GM12878 (cell line): ENCODE measurements at places on chromosomes 1 and 21.

DNA sequence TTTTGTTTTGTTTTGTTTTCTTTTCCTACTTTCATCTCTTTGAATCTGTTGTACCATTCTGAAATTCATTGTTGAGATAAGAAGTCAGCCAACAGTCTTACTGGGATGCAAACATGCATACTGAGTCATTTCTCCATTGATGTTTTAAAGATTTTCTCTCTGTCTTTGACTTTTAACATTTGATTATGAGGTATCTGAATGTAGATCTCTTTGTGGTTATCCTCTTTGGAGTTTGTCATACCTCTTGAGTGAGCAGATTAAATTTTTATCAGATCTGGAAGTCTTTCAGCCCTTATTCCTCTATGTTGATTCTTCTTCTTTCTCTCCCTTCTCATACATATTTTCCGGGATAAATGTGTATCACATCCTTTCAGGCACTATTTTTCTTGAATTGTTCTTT is 406.9 kb upstream of the NCAM2 start:
- no peaks in the 10 kb centered on the region for H3K27me3 ChIP-seq
- no peak overlapping the region for H3K4me3 ChIP-seq
- no peaks in the 10 kb centered on the region for H3K36me3 ChIP-seq
- DNase-seq: no peak

- H3K27ac ChIP-seq: no peak overlapping the region
- H3K4me3 ChIP-seq: no peak overlapping the region
- no peaks in the 10 kb centered on the region for H3K27me3 ChIP-seq
- no peak for DNase-seq
- H3K36me3 ChIP-seq: no peaks in the 10 kb centered on the region
- no peaks in the 10 kb centered on the region for H3K4me1 ChIP-seq
Observed at GRCh38 chr1:10782491-10783244, 13.8 kb downstream of the CASZ1 start.

DNA sequence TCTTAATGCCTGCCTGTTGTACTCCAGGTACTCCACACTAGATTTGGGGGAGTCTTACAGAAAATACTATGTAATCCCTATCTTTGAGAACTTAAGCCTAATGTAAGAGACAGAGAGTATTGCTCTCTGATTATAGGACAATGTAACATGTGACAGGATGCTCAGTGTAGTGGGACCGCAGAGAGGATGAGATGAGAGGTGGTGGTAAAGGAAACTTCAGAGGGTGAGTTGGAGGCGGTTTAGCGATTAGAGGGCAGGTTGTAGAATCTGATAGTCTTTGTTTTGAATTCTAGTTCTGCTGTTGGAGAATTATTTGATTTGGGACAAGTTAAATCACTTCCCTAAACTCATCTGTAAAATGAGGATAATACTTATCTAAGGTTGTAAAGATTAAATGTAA is 5.4 kb downstream of the SOAT1 start:
- 0 out of 2 replicates have a peak, but pooled peaks cover 3% of the 10 kb centered on the region for H3K4me1 ChIP-seq
- no peak overlapping the region for H3K4me3 ChIP-seq
- DNase-seq: peak; percentile 40
- peak overlapping the region; percentile 28 for H3K27ac ChIP-seq

- no peaks in the 10 kb centered on the region for H3K27me3 ChIP-seq
- peaks cover 19% of the 10 kb centered on the region for H3K4me1 ChIP-seq
Observed at GRCh38 chr21:14560555-14560954, 14.4 kb upstream of the SAMSN1 start.

- no peak for DNase-seq
- H3K4me1 ChIP-seq: peaks cover 10% of the 10 kb centered on the region
- peaks cover 6% of the 10 kb centered on the region for H3K27me3 ChIP-seq
- H3K36me3 ChIP-seq: no peaks in the 10 kb centered on the region
- no peak overlapping the region for H3K27ac ChIP-seq
- no peak overlapping the region for H3K4me3 ChIP-seq
Observed at GRCh38 chr21:34916446-34916845, 132.7 kb downstream of the RUNX1 start.

DNA sequence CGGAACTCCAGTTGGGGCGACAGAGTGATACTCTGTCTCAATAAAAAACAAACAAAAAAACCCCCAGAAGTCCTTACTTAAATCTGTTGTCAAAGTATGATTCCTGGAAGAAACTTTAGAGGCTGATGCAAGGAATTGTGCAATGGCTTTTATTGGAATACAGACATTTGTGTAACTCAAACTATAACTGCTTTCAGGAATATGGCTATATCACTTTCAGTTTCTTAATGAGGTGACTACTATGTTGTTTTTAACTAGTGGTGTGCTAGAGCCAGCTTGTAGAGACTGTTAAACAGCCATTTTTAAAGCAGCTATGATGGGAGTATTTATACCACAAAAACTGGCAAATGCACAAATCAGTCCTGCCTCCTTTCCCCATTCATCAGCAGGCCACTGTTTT is 22.7 kb upstream of the DNAJC28 start:
- no peaks in the 10 kb centered on the region for H3K27me3 ChIP-seq
- DNase-seq: no peak
- H3K4me3 ChIP-seq: no peak overlapping the region
- no peak overlapping the region for H3K27ac ChIP-seq
- peaks cover 28% of the 10 kb centered on the region for H3K36me3 ChIP-seq

- no peak overlapping the region for H3K4me3 ChIP-seq
- H3K36me3 ChIP-seq: no peaks in the 10 kb centered on the region; the same call in 1 of the 2 replicates
- no peak overlapping the region for H3K27ac ChIP-seq
- H3K4me1 ChIP-seq: peaks cover 32% of the 10 kb centered on the region
Observed at GRCh38 chr1:33343539-33343938, 22.6 kb upstream of the A3GALT2 start.

DNA sequence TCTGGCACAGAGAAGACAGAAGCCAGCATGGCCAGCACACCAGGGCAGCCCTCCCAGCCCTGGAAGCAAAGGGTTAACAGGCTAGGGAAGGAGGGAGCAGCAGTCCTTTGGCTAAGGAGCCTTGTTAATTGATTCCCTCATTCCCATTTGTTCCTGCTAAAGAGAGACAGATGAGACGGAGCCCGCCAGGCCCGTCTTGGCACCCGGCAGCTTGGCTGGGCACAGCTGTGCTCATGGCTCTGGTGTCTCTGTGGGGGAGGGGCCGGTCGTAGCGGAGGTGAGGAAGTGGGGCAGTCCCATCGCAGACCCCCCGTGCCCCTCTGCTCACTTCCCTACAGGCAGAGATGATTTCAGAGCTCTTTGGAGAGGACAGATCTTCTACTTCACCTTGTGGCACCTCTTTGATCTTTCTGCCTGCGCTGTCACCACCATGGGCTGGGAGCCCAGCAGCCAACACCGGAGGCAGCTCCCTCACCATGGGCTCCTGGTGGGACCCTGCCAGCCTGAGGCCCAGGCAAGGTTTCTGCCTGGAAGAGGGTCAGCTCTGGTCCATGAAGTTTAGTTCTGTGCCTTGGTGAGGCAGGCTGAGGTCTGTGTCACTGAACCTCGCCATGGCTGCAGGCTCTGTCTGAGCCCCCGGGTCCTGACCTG is 38.0 kb downstream of the FOXO6 start:
- no peaks in the 10 kb centered on the region for H3K4me1 ChIP-seq
- no peaks in the 10 kb centered on the region; the same call in 1 of the 2 replicates for H3K27me3 ChIP-seq
- H3K4me3 ChIP-seq: no peak overlapping the region
- no peak for DNase-seq
- H3K36me3 ChIP-seq: no peaks in the 10 kb centered on the region
- no peak overlapping the region for H3K27ac ChIP-seq

DNA sequence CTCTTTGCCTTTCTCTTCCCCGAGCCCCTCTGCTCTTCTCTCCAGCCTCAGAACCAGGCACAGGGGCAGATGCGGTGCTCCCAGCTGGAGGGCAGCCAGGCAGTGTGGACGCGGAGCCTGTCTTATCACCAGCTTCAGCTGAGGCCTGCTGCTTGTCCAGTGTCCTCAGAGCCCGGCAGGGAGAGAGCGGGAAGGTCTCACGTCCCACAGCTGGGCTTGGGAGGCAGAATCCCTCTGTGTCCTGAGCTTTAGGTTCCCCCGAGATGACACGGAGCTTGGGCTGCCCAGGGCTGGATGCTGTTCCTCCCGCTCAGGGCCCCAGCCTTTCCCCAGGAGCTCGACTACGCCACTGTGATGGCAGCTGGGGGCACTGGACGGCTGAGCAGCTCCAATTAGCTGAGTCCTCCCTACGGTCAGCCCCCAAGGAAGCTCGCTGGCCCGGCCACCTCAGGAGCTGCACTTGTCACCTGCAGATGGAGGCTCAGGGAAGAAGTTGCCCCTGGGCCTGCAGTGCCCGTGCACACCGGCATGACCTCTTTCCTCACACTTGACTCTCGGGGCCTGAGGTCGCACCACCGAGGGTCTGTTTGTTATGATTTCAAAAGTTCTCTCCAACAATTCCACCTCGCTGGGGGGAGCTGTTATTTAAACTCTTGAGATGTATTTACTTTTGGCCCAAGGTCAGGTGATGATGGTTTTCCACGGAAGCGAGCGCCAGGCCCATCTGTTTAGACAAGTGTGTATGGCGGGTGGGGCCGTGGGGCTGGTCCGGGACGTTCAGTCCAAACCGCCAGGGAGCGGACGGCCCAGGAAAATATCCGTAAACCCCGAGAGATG is 127.3 kb downstream of the SIK1 start:
- H3K27me3 ChIP-seq: peaks cover 6% of the 10 kb centered on the region
- no peak for DNase-seq
- H3K27ac ChIP-seq: no peak overlapping the region
- H3K4me3 ChIP-seq: no peak overlapping the region
- H3K4me1 ChIP-seq: no peaks in the 10 kb centered on the region
- H3K36me3 ChIP-seq: no peaks in the 10 kb centered on the region

DNA sequence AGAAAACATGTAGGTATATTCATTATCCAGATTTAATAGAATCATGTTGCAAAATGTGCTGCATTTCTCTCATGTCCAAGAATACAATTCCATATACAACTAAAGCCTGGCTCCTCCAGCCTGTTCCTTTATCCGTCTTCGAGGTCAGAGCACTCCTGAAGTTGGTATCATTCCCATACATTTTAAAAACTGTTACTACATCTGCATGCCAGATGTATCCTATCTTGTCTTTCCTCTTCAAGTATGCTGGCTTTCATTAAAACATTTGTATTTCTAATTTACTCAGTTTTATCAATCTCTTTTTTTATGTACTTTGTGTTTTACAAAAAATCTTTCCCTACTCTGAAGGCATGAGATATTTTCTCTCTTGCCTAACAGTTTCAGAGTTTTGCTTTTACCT is 536.6 kb upstream of the USP24 start:
- no peak for DNase-seq
- no peaks in the 10 kb centered on the region for H3K4me1 ChIP-seq
- no peaks in the 10 kb centered on the region for H3K27me3 ChIP-seq
- H3K36me3 ChIP-seq: no peaks in the 10 kb centered on the region

GRCh38 chr1:117928881-117929342 is 509 bp downstream of the GDAP2 start:
- no peaks in the 10 kb centered on the region for H3K27me3 ChIP-seq
- H3K27ac ChIP-seq: peak overlapping the region; percentile 56; the same call in 1 of the 2 replicates
- DNase-seq: no peak
- 0 out of 2 replicates have a peak, but pooled peaks cover 2% of the 10 kb centered on the region for H3K4me1 ChIP-seq
- H3K36me3 ChIP-seq: no peaks in the 10 kb centered on the region

DNA sequence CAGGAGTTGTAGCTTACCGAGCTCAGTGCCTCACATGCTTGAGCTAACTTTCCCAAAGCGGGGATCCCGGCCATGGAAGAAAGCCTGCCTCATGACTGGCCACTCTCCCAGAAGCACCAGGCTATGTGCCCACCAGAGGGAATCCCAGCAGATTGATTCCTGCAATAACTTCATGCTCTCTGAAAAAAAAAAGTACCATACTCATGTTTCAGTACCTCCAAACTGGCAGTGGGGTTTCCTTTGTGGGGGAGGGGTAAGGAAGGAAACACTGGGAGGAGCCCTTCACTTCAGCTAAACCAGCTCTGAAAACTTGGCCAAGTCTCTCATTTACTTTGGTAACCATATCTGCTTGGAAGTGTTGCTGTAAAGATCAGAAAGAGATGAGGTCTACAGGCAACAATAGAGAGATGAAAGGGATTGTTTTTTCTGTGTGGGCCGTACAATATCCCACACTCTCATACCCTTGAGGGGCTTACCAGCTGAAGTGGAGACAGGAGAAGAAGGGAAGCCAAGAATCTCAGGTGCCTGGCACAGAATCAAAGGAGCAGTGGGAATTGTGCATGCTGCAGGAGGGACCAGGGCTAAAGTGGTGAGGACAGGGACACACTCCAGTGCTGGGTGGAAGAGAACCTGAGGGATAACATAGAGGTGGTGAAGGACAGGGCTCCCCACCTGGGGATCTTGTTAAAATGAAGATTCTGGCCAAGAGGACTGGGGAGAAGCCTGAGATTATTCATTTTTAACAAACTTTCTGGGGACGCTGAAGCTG is 42.4 kb upstream of the TACSTD2 start:
- no peaks in the 10 kb centered on the region for H3K27me3 ChIP-seq
- H3K4me1 ChIP-seq: no peaks in the 10 kb centered on the region
- H3K27ac ChIP-seq: no peak overlapping the region
- H3K36me3 ChIP-seq: no peaks in the 10 kb centered on the region
- no peak for DNase-seq

GRCh38 chr1:230632273-230632873 is 9.9 kb upstream of the COG2 start:
- H3K36me3 ChIP-seq: no peaks in the 10 kb centered on the region
- H3K4me3 ChIP-seq: no peak overlapping the region
- H3K4me1 ChIP-seq: no peaks in the 10 kb centered on the region; the same call in 1 of the 2 replicates
- no peak for DNase-seq

DNA sequence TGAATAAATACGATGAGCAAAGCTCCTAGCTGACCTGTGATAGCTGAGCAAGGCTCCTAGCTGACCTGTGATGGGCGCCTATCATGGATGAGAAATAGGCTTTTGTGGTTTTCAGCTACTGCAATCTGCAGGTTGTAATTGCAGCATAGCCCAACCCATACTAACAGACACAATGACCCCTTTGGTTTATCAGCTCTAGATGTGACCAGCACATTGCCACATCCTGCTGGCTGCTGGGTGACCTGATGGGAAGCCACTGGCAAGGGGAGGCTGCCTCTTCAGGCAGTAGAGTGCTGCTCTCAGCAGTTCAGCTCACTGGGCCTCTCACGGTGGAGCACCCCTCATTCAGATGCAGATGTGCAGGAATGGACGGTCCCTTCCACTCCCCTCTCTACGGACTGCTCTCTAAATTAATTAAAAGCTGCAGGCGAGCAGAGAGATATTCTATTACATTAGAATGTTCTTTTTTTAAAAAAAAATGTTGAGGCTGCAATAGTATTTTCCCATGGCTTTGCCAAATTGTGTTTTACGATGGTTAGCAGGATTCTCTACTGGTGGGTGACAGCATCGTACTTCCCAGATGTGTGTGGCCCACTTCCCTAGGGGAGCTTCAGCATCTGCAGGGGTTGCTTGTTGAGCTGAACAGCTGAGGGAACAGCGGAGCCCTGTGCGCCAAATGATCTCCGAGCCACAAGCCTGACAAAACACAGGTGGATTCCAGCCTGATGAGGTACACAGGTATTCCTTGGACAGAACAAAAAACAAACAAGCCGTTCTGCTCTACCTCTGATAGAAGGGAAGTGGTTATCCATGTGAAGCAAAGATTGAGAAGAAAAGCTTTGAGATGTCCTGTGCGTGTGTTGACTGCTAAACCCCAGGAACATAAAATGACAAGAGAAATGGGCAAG is 65.0 kb downstream of the SYT6 start:
- H3K4me3 ChIP-seq: no peak overlapping the region
- DNase-seq: no peak
- H3K27ac ChIP-seq: no peak overlapping the region
- no peaks in the 10 kb centered on the region for H3K36me3 ChIP-seq
- H3K27me3 ChIP-seq: peaks cover 4% of the 10 kb centered on the region; the same call in 1 of the 2 replicates
- no peaks in the 10 kb centered on the region for H3K4me1 ChIP-seq

- peaks cover 12% of the 10 kb centered on the region for H3K4me1 ChIP-seq
- H3K4me3 ChIP-seq: no peak overlapping the region
- no peak for DNase-seq
- no peaks in the 10 kb centered on the region for H3K36me3 ChIP-seq
Observed at GRCh38 chr1:23638188-23638619, 53.4 kb upstream of the RPL11 start.

GRCh38 chr1:3514404-3514803 is 59.9 kb downstream of the ARHGEF16 start:
- no peaks in the 10 kb centered on the region for H3K27me3 ChIP-seq
- no peaks in the 10 kb centered on the region for H3K36me3 ChIP-seq
- H3K4me3 ChIP-seq: no peak overlapping the region
